Ammon's horn (tissue), 1 donor: ENCODE measurements at places on chromosomes 2 and 18.

DNA sequence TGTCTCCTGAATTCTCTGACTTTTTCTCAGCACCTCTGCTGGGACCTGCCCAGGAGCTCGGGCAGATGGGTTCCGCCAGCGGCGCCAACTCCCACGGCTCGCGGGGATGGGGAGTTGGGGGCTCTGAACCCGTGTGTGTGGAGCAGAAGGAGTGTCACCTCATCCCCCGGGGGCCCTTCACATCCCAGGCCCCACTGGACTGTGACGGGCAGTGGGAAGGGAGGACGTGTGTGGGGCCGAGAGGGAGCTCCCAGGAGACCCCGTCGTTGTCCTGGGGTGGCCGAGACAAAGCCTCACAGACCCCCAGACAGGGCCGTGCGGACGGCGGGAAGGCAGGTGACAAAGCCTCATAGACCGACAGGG is 130.0 kb upstream of the CTDP1 start:
- DNase-seq = no peak

DNA sequence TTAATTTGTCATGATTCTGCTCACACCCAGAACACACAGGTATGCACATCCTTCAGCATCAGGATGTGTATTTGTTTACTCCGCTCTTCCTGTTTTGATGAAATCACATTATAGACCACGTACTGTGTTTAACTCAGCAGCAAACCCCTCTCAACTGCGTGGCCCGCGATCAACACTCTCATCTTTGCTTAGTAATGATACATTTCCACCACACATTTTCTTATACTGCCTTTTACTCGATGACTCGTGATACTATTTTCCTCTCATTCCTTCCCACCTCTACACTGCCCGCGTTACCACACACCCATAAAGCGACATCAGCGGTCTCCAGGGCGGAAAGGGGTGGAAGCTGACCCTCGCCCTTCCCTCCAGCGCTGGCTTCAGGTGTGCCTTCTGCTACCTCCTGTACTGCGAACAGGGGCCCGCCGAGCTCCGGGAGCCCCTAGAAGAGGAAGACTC is 1.3 kb downstream of the NETO1 start:
- no peak for DNase-seq

- no peak for DNase-seq
These were observed 192.0 kb upstream of the ZEB2 start for GRCh38 chr2:144711630-144712549.

- no peak for DNase-seq
These were observed 8.7 kb upstream of the WIPF1 start for GRCh38 chr2:174606336-174606735.
